ENCODE measurements at places on chromosomes 4 and X.

GRCh38 chr4:170529748-170530722, 440.3 kb upstream of the AADAT start:
- no peaks in the 10 kb centered on the region for H3K4me1 ChIP-seq
- no peak overlapping the region for H3K4me3 ChIP-seq
- no peak for DNase-seq
- H3K27me3 ChIP-seq: no peaks in the 10 kb centered on the region
- H3K36me3 ChIP-seq: no peaks in the 10 kb centered on the region

DNA sequence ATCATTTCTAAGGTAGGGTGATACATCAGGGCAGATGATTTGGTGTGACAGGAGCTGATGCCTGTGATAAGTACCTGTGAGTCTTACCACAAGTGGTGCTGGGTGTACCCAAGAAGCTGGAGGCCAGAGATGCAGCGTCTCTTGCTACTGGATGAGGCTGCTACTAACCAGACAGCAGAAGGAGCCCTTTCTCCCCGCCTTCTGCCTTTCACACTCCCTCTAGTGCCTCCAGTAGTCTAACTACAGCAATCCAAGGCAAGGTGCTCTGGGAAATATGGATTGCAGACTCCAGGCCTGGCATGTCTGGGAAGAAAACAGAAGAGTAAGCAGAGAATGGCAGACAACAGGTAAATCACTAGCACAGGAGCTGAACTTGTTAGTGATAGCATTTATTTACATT, 470.8 kb downstream of the NKX6-1 start:
- no peaks in the 10 kb centered on the region for H3K4me1 ChIP-seq
- no peak overlapping the region for H3K4me3 ChIP-seq
- no peaks in the 10 kb centered on the region for H3K36me3 ChIP-seq
- no peak overlapping the region for H3K27ac ChIP-seq
- DNase-seq: no peak

GRCh38 chr4:20421603-20421985, 169.9 kb downstream of the SLIT2 start:
- no peak overlapping the region for H3K27ac ChIP-seq
- DNase-seq: no peak
- H3K27me3 ChIP-seq: peaks cover 3% of the 10 kb centered on the region
- H3K4me1 ChIP-seq: peaks cover 3% of the 10 kb centered on the region

GRCh38 chrX:103414561-103414960, 38.2 kb downstream of the BEX3 start:
- H3K4me1 ChIP-seq: no peaks in the 10 kb centered on the region
- no peak for DNase-seq
- H3K4me3 ChIP-seq: no peak overlapping the region
- H3K27me3 ChIP-seq: no peaks in the 10 kb centered on the region
- H3K27ac ChIP-seq: no peak overlapping the region

- H3K4me1 ChIP-seq: no peaks in the 10 kb centered on the region
- no peaks in the 10 kb centered on the region for H3K36me3 ChIP-seq
- no peak overlapping the region for H3K27ac ChIP-seq
- no peak overlapping the region for H3K4me3 ChIP-seq
- no peak for DNase-seq
These were observed 178.6 kb downstream of the NAA11 start for GRCh38 chr4:79147251-79147650.

DNA sequence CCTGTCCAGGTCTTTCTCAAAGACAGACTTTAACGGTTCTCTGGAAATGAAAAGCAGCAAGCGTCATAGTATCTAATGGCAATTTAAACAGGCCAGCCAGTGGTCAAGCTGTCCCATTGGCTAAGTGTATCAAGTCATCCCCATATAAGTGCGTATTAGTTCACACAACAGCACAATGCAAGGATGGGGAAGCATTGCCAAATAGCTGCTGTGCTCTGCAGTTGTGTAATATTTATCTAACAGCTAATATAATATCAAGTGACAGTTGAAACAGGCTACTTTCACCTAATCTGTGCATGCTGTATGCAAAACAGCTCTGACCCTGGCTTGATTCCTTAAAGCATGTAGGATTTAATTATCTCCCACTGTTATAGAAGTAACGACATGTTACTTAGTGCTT, 134.8 kb upstream of the PPARGC1A start:
- no peaks in the 10 kb centered on the region for H3K27me3 ChIP-seq
- no peak for DNase-seq
- H3K36me3 ChIP-seq: no peaks in the 10 kb centered on the region
- no peak overlapping the region for H3K4me3 ChIP-seq
- no peaks in the 10 kb centered on the region for H3K4me1 ChIP-seq

DNA sequence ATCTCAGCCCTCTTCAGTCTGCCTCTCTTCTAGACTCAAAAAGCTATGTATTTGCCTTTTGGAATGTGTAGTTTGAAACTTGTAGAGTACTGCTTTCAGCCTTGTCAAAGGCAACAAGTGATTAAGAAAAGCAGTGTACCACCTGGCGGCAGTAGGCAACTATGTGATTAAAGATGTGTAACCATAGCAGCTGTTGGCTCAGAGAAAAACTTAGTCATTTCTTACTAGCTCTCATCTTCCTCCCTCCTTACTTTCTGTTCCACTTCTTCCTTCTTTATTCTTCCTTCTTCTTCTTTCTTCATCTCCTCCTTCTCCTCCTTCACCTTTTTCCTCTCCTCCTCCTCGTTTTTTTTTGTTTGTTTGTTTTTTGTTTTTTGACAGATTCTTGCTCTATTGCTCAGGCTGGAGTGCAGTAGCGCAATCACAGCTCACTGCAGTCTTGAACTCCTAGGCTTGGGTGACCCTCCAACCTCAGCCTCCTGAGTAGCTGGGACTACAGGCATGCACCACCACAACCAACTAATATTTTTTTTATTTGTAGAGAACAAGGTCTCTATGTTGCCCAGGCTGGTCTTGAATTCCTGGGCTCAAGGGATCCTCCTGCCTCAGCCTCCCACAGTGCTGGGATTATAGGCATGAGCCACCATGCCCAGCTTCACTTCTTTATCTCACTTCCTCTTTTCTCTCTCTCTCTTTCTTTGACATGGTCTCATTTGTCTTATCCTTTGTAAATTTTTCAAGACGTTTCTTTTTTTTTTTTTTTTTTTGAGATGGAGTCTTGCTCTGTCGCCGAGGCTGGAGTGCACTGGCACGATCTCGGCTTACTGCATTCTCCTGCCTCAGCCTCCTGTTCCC, 32.6 kb downstream of the ABHD18 start:
- H3K4me3 ChIP-seq: no peak overlapping the region
- H3K27ac ChIP-seq: peak overlapping the region; percentile 58
- no peaks in the 10 kb centered on the region for H3K27me3 ChIP-seq
- peak; percentile 8 for DNase-seq
- H3K36me3 ChIP-seq: peaks cover 19% of the 10 kb centered on the region

- no peaks in the 10 kb centered on the region for H3K36me3 ChIP-seq
- no peak for DNase-seq
- H3K4me1 ChIP-seq: no peaks in the 10 kb centered on the region
- no peak overlapping the region for H3K4me3 ChIP-seq
- H3K27me3 ChIP-seq: peaks cover 14% of the 10 kb centered on the region
These were observed 35.1 kb downstream of the CLDN22 start for GRCh38 chr4:183284965-183285364.

- H3K4me1 ChIP-seq: no peaks in the 10 kb centered on the region
- H3K27ac ChIP-seq: no peak overlapping the region
- H3K4me3 ChIP-seq: no peak overlapping the region
- no peak for DNase-seq
These were observed 17.7 kb downstream of the SLC10A6 start for GRCh38 chr4:86831262-86832130.

DNA sequence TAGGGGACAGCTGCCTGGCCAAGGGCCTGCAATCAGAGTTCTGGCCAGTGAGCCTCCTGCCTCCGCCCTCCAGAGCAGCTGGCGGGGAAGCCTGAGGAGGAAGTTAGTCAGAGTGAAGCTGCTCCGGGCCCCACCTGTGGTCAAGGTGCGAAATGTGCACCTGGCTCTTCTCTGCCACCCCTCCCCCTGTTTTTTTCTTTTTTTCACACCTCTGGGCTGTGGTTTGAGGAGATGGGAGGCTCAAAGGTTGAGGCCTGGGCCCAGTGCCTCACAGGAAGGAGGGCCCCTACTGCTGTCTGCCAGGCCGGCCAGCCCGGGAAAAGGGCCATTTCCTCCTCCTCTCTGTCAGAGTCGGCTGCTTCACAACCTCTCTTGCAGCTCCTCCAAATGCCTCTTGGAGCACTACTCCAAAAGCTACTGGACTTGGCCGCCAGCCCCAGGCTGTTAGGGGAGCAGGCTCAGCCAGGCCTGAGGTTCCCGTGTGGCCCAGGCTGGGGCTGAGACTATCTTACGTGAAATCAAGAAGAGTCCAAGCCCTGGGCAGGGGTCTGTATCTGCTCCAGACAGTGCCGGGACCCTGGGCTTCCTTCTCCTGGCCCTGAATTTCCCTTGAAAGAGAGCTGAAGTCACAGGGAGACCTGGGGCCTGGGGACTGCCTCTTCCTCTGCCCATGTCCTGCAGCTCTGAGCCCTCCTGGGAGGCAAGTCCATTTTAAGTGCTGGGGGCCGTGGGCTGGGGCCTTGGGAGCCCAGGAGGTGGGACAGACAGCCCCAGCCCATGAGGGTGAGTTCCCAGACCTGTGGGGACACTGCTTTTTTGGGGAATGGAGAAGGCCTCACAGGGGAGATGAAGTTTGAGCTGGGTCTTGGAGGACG, 4.5 kb upstream of the CXCR3 start:
- peaks cover 36% of the 10 kb centered on the region for H3K4me1 ChIP-seq
- no peaks in the 10 kb centered on the region for H3K27me3 ChIP-seq
- peak overlapping the region; percentile 46 for H3K4me3 ChIP-seq
- peak overlapping the region; percentile 94 for H3K27ac ChIP-seq
- H3K36me3 ChIP-seq: no peaks in the 10 kb centered on the region

DNA sequence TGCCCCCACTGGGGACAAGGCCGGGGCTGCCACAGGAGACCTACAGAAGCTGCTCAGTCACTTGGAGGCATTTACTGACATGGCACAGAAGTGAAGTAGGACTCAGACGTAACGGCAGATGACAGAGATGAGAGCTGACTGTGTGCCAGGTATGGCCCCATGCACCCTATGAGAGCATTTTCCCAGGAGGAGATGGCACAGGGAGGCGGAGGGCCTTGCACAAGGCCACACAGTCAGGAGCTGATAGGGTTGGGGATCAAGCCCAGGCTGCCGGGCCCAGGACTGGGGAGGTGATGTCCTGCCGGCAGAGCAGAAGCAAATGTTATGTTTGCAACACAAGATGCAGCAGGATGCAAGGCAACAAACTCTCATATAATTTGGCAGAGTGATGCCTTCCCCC, 34.1 kb downstream of the NAT8L start:
- no peaks in the 10 kb centered on the region for H3K4me1 ChIP-seq
- peaks cover 26% of the 10 kb centered on the region for H3K27me3 ChIP-seq
- DNase-seq: no peak

DNA sequence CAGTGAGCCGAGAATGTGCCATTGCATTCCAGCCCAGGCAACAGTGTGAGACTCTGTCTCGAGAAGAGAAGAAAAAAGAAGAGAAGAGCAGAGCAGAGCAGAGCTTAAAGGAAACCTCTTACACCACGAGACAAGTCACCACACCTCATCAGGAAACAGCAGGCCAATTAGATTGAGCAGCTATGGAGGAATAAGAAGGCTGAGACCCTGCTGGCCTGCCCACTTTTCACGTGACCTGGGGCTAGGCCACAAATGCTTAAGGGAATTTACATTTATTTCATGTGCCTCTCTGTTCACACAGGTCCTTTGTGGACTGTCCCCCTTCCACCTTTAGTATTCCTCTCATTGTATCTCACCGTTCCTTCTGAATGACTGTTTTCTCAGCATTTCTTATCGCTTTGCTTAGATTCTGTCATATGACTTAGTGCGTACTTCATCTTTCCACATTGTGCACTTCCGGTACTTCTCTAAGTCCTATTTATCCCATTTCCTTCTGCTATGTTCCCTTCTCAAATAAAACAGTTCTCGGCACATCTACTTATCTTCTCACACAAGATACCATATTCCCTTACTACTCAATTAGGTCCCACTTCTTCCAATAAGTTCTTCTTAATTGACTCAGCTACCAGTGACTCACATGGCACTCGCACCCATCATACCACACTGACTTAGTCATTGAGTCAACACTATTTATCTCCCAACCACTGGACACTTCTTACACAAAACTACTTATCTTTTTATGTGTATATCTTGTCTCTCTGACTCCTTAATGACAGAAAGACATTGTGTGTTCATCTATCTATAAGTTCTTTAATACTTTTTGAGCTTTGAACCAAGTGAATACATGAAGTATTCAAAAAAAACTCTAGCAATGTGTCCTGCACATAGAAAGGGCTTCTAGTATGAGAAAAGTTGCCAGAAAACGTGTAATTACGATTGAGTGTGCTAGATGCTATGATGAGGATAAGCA, 11.0 kb downstream of the CUL4B start:
- no peaks in the 10 kb centered on the region for H3K27me3 ChIP-seq
- DNase-seq: no peak
- peaks cover 11% of the 10 kb centered on the region for H3K36me3 ChIP-seq
- H3K27ac ChIP-seq: peak overlapping the region; percentile 4
- H3K4me1 ChIP-seq: peaks cover 4% of the 10 kb centered on the region

DNA sequence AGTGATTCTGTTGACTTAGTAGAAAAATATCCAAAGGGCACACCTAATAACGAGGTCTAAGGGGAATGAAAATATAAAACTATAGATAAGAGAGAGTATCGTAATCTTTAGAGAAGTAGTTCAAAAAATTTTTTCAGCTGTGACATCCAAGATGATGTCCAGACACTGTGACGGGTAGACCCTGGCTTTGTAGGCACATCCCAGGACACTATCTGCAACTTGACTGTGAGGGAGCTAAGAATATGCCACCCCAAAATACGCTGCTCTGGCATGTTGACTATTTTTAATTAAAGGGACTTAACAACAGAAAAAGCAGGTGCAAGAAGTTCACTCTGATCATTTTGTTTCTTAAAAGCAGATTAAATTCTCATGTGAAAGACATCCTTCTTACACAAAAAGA, 89.5 kb downstream of the CLCN4 start:
- H3K4me3 ChIP-seq: no peak overlapping the region
- no peaks in the 10 kb centered on the region for H3K36me3 ChIP-seq
- H3K4me1 ChIP-seq: no peaks in the 10 kb centered on the region
- no peak for DNase-seq
- no peak overlapping the region for H3K27ac ChIP-seq

DNA sequence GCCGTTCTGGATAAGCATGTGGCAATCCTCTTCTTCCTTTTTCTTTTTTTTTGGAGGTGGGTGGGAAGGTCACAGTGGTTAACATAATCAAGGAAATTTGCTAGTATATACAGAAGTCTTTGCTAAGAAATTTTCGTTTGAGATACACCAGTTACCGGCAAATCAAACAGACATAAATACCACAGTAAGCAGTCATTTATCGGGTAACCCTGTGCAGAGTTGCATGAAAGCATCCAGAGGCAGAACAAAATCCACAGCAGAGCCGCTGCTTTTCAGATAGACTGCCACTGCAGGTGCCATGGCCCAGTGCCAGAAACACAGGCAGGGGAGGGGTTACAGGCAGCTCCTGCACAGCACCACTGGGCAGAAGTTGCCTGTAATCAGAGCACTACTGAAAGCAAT, 179.1 kb upstream of the MAB21L2 start:
- no peak for DNase-seq
- peaks cover 33% of the 10 kb centered on the region for H3K36me3 ChIP-seq
- H3K4me3 ChIP-seq: no peak overlapping the region
- H3K27ac ChIP-seq: no peak overlapping the region
- peaks cover 2% of the 10 kb centered on the region for H3K4me1 ChIP-seq

GRCh38 chrX:19535476-19535875, 20.2 kb upstream of the MAP3K15 start:
- H3K4me1 ChIP-seq: peaks cover 2% of the 10 kb centered on the region
- H3K27ac ChIP-seq: no peak overlapping the region
- DNase-seq: no peak
- H3K36me3 ChIP-seq: peaks cover 6% of the 10 kb centered on the region

Data from memory B cell (primary cell).